ENCODE measurements at places on chromosomes 7 and 10.

GRCh38 chr10:11148142-11149028 is 130.7 kb downstream of the CELF2 start:
- DNase-seq, result no peak

DNA sequence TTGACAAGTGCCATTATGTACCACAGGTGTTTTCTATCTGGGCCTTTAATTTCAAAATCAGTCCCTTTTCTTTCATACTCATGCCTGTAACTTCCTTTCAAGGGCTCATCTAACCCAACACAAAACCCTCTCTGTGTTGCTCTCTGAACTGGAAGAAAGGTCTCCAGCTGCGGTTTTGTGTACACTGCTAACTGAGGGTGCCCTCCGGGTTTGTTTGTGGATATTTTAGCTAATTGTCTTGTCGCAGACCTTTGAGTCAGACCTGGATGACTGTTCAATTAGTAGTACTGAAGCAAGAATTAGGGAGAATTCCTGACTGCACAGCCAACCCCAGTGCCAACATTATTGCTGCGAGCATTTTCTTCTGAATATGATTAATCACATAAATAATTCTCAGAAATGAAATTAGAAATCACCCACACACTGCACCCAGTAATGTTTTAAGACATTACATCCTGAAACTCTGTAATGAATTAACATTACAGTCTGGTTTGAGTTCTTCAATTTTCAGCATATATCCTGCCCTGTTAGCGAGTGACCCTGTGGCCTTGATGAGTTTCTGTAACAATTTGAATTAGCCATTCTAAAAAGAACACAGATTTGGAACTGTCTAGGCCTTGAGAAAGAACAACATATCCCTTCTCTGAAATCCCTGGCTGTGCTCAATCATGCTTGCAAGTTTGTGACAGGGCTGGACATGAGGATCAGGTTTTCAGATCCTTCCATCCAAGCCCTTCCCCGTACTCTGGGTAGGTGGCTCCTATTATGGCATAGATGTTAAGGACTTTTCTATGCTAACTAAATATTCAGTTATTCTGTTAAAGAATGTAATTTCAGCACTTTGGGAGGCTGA is 460.1 kb downstream of the PLXDC2 start:
- no peak for DNase-seq

- DNase-seq, result no peak
Observed at GRCh38 chr7:15581352-15581951, 19.6 kb upstream of the AGMO start.

- peak; percentile 37 for DNase-seq
Observed at GRCh38 chr7:130141161-130141883, 63.9 kb downstream of the TMEM209 start.

DNA sequence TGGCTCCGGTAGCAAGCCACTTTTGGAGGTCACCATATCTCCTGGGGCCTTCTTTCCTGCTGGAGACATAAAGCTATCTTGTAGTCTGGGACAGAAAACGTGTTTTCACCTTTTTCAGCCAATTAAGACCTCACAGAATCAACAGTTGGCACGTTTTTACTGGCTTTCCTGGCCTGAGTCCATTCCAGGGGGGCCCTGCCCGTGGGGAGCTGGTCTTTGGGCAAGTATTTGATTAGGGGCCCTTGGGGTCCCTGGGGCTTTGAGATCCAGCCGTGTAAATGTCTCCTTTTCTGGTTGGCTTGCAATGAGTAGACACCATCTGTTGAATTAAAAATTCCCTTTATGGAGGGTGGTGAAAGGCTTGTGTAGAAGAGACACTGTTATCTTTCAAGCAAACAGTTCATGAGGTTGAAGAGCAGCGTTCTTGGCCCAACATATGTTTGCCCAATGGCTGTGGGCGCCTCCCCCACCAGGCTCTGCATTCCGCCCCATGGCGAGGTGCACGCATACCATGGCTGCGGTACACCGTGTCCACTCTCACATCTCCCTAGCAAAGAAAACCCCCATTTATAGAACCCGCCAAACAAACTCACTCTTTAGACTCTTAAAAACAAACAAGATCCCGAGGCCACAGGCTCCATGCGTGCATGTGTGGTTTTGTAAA is 593.2 kb downstream of the LRMDA start:
- no peak for DNase-seq

DNA sequence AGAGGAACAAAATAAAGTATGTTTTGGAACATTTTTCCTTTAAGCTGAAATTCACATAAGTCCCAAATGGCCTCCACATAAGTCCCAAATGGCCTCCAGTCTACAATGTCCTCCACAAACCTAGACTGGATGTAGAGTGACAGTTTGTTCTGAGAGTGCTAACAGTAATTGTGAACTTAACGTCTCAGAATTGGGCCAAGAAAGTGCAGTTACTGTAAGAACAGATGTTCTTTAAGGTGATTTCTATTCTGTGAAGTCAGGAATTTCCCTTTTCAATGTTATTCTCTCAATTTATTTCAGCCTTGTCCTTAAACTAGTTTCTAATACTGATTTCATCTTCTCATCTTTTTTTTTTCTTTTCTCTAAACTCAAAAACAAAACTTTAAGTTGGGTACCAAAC is 188.7 kb upstream of the SEMA3E start:
- DNase-seq, result no peak

- DNase-seq, result no peak
Observed at GRCh38 chr7:116521046-116521664, 3.7 kb upstream of the CAV1 start.

DNA sequence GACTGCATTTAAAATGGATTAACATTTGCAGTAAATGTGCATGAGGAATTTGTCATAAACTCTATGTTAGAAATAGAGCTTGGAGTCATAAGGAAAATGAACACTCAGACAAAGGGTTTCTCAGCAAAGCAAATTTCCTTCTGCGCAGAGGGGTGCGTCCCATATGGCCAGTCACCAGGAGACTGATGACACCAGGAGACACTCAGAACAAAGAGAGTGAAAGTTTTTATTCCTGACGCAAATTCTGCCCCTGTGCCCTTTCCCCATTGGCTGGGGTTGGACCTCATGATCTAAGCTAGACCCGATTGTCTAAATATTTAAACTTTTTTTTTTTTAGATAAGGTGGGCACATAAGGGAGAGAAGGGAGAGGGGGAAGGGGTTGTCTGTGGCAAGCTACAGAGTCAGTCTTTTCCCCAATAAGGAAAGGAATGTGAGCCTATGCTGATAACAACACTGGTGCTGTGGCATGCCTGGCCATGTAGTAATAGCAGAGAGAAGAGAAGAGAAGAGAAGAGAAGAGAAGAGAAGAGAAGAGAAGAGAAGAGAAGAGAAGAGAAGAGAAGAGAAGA is 202.0 kb downstream of the POM121L12 start:
- no peak for DNase-seq

- no peak for DNase-seq
Observed at GRCh38 chr7:66928388-66928787, 7.4 kb downstream of the TMEM248 start.

DNA sequence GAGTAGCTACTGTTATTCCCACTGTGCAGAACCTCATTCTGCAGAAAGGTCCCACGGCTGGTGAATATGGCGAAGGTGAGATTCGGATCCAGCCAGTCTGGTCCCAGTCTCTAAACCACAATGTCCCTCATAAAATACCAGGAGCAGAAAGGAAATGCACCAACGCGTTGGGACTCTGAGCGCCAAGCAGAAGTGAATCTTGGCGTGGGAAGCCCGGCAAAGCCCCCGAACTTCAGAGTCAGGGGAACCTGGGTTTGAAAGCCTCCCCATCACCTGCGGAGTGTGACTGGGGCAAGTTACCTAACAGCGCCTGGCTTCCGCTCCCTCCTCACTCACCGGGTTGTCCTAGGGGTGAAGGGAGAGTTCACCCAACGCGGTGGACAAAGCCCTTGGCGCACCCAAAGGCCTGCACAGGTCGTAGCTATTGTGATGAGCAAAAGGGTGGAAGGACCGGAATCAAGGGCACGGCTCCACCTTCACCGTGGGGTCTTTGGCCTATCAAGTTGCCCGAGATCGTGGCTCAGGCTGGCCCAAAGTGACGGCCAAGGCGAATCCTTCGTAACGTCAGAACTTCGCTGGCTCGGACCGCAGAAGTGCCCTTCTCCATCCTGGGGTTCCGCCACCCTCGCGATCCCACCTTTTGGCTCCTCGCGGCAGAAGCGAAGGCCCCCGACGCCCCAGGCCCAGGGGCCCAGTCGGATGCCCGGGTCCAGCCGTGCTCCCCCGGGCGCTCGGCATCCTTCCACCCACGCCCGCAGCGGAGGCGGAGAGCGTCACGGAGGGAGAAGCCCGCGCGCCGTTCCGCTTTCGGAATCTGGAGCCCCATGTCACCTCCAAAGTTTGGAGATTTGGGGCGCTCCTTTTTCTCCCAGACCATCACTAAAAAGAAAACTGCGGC is 811 bp downstream of the RGS10 start:
- peak; percentile 73 for DNase-seq

- DNase-seq, result no peak
Observed at GRCh38 chr10:57716884-57717283, 550.8 kb downstream of the IPMK start.

GRCh38 chr7:7433811-7434210 is 101.9 kb downstream of the COL28A1 start:
- DNase-seq, result no peak

DNA sequence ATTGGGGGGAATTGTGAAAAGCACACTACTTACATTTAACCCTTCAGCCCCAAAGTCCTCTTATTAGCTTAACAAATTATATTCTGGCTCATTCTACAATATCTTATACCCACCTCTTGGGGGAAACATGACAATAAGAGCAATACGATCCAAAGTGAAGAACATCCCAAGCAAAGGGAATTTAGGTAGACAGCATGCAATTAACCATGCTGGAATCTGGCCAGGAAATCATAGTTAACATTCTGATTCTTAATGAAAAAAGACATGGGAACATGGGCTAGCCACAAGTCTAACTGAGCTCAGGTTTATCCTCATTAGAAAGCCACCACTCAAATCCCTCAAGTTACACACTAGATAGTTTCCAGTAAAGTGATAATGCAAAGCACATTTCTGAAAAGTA is 241.9 kb upstream of the SLC26A5 start:
- no peak for DNase-seq

GRCh38 chr10:13617116-13617515 is 30.4 kb downstream of the PRPF18 start:
- no peak for DNase-seq
